ENCODE measurements at places on chromosomes 4 and X. TPM values are rescaled to one million over a fixed set of nuclear protein-coding genes. Genes with fewer than 3 reads are reported as not detected.

Gene STIM2
- 98.3 TPM for total RNA-seq

- H3K27me3 ChIP-seq = no peaks in the 10 kb centered on the region
- no peak overlapping the region for H3K4me3 ChIP-seq
- no peak for DNase-seq
- H3K27ac ChIP-seq = no peak overlapping the region
- H3K36me3 ChIP-seq = no peaks in the 10 kb centered on the region
Measured at GRCh38 chr4:134740290-134740689, 538.7 kb upstream of the PABPC4L start.

Gene PAK3
- total RNA-seq = not detected

- H3K27ac ChIP-seq = no peak overlapping the region
- no peaks in the 10 kb centered on the region for H3K36me3 ChIP-seq
- H3K4me1 ChIP-seq = no peaks in the 10 kb centered on the region
- no peak for DNase-seq
Measured at GRCh38 chrX:150219374-150220185, 143.5 kb upstream of the MAMLD1 start.

DNA sequence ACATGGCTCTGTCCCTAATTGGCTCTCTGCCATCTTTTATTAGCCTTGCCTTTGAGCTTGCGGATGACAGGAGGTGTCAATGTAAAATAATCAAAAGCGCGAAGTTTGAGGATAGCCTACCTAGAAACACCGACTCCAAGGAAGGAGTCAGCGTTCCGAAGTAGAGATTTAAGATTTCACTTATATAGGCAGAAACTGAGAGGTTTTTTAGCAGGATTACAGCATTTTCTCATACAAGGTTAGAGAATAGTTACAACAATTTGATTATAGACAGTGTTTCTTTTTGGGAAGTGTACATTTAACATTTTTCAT, 499 bp upstream of the NFXL1 start:
- no peak overlapping the region for H3K27ac ChIP-seq
- H3K4me1 ChIP-seq = peaks cover 7% of the 10 kb centered on the region
- H3K36me3 ChIP-seq = peaks cover 1% of the 10 kb centered on the region

DNA sequence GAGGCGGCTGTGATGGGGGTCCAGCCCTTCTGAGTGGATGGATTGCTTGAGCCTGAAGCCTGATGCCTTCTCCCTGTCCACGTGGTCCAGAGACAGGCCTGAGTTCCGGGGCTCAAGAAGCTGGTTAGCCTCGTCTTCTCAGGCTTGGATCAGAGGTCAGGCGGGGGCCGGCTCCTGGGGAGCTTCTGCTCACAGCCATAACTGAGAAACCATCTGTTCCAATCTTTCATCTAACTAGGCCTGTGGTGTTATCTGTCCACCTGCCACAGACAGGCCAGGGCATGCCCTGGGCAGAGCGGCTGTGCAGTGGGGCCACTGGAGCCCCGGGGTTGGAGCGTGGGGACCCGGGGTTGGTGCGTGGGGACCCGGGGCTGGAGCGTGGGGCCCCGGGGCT, 63.1 kb downstream of the SORCS2 start:
- no peak for DNase-seq
- no peaks in the 10 kb centered on the region for H3K27me3 ChIP-seq
- no peak overlapping the region for H3K4me3 ChIP-seq
- no peaks in the 10 kb centered on the region for H3K36me3 ChIP-seq
- no peak overlapping the region for H3K27ac ChIP-seq

Gene LRBA
- 87.6 TPM for total RNA-seq

GRCh38 chrX:11530621-11531020, 135.1 kb downstream of the ARHGAP6 start:
- H3K4me3 ChIP-seq = no peak overlapping the region
- no peaks in the 10 kb centered on the region for H3K36me3 ChIP-seq
- no peak overlapping the region for H3K27ac ChIP-seq
- H3K4me1 ChIP-seq = no peaks in the 10 kb centered on the region

Data from natural killer cell (primary cell).